Liver (tissue), 10 donors: ENCODE measurements at places on chromosomes 1 and 21. TPM values are rescaled to one million over a fixed set of nuclear protein-coding genes. Genes with fewer than 3 reads are reported as not detected.
A peak's percentile ranks its signal among the peaks of the same experiment; 100 is the strongest.

DNA sequence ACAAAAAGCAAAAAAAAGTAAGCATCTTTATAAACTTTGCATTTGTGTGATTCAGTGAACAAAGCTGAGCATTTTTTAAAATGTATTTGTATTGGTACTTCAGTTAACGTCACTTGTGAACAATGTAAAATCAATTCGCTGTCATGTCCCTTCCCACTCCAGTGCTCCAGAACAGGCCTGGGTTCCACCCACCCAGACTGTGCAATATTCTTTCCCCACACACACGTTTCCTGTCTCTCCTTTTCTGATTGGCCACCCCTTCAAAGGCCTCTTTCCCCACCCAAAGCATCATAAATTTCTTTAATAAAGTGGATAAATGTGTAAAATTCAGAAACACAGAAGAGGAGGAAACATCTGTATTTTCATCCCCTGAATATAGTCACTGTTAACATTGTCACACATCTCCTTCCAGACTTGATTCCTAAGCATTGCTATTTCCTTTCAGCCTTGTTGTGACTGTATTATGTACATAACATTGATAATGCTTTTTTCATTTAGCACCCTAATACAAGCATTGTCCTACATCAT is 12.0 kb downstream of the CLEC20A start:
- DNase-seq, result no peak

PHACTR4 gene
- polyA plus RNA-seq, result 10.3 TPM

DNA sequence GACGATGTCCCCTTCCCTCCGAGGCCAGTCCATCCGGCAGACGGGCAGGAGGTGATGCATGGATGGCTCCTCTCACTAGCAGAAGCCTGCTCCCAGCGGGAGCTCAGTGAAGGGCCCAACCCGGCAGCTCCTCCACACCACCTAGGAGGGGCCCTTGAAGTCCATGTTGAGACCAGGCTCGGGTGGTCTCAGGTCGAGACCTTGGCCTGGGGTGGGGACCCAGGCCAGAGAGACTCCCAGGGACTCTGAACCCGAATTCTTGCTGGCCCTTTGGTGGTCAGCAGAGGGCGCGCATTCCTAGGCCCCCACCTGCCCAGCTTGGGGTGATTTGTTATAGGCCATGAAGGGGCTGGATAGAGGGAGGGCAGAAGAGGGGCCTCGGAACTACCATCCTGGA is 642 bp upstream of the NT5C1A start:
- DNase-seq, result no peak

CFHR5 gene
- polyA plus RNA-seq, result 18.0 TPM

DNA sequence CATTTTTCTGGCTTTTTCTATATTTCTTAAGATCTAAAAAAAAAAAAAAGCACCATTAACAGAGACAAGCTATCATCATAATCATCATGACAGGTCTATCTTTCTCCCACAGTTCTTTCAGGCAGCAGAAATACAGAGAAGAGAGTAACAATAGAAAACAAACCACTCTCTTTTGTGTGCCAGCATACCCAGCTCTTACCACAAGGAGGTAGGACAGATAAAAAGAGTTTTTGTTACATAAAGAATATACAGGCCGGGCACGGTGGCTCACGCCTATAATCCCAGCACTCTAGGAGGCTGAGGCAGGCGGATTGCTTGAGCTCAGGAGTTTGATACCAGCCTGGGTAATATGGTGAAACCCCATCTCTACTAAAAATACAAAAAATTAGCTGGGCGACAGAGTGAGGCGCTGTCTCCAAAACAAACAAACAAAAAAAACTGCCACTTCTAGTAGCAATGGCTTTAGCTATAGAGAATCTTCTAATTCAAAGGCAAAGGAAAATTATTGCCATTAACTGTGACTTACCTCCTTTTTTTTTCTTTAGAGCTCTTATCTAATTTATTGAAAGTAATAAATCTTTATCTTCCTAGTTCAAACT is 39.7 kb downstream of the ANKRD13C start:
- DNase-seq, result no peak

DNA sequence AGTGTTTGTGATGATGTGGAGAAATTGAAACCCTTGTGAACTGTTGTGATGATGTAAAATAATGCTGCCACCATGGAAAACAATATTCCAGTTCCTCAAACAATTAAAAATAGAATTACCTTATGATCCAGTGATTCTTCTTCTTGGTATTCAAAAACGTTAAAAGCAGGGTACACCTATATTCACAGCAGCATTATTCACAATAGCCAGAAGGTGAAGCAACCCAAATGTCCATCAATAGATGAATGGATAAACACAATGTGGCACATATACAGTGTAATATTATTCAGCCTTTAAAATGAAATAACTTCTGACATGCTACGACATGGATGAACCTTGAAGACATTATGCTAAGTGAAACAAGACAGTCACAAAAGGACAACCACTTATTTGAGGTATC is 59.2 kb downstream of the LYPLAL1 start:
- DNase-seq, result no peak

DNA sequence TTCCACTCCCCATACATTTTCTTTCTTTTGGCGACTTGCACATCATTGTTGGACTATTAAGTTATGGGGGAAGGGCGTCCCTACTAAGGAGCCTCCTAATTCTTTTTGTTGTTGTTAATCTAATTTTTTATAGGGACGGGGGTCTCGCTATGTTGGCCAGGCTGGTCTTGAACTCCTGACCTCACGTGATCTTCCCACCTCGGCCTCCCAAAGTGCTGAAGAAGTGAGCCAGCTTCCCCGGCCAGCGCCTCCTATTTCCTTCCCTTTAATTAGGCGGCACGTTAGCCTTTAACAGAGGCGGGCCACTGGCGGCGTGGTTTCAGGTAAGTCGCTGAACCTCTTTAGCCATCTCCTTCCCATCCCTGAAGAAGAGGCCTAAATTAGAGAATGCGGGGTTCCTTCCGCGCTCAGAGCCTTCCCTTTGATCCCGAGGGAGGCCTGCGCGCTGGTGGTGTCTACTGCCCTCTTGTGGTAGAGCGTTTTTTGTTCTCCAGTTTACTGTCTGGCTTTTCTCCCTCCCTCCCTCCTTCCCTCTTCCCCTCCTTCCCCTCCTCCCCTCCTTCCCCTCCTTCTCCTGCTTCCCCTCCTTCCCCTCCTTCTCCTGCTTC is 38.1 kb downstream of the TNFRSF9 start:
- peak; percentile 45 for DNase-seq

DNA sequence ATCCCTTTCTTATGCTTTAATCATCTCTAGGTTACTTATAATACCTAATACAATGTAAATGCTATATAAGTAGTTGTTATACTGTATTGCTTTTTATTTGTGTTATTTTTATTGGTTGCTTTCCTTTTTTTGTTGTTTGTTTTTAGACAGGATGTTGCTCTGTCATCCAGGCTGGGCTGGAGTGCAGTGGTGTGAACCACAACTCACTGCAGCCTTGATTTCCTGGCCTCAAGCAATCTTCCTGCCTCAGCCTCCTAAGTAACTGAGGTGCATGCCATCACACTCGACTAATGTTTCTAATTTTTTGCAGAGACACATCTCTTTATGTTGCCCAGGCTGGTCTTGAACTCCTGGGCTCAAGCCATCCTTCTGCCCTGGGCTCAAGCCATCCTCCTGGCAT is 26.9 kb downstream of the KRTAP19-8 start:
- DNase-seq, result no peak

DNA sequence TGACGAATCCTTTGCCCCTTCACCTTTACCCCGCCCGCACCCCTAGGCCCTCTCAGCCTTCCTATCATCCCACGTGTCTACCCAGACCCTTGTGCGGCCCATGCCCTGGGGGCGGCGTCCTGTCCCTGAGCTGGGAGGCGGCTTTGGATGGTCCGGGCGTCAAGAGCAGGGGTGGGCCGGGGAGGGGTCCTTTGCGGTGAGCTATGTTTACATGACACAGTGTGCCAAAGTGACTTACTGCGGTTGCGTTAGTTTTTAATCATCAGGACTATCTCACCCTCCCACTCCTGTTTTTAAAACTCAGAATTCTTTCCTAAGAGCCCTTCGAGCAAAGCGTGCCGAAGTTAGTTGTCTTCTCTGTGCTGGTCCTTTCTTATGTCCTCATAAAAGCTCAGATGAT is 144.6 kb downstream of the PGBD5 start:
- DNase-seq, result no peak

SPRR2F gene
- not detected for polyA plus RNA-seq

DNA sequence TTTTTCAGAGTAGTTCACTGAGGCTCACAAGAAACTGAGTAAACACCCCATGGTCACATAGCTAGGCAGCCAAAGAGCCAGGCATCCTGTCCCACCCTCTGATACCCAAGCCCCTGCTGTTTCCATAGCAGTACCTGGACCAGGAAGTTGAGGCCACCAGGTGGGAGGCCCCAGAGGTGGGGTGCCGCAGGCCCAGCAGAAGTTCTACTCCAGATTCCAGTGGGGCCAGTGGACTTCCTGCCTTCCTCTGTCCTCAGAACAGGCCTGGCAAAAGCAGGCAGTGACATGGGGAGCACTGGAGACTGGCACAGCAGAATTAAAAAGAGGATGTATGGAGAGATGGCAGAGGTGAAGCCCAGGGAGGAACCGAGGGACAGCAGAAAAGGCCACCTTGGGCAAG is 19.0 kb downstream of the FOXO6 start:
- DNase-seq, result no peak

- no peak for DNase-seq
Measured at GRCh38 chr1:36994294-36994693, 40.0 kb downstream of the GRIK3 start.

LEMD1 gene
- not detected for polyA plus RNA-seq

PKLR gene
- 10.4 TPM for polyA plus RNA-seq

TMPRSS15 gene
- polyA plus RNA-seq, result not detected

DNA sequence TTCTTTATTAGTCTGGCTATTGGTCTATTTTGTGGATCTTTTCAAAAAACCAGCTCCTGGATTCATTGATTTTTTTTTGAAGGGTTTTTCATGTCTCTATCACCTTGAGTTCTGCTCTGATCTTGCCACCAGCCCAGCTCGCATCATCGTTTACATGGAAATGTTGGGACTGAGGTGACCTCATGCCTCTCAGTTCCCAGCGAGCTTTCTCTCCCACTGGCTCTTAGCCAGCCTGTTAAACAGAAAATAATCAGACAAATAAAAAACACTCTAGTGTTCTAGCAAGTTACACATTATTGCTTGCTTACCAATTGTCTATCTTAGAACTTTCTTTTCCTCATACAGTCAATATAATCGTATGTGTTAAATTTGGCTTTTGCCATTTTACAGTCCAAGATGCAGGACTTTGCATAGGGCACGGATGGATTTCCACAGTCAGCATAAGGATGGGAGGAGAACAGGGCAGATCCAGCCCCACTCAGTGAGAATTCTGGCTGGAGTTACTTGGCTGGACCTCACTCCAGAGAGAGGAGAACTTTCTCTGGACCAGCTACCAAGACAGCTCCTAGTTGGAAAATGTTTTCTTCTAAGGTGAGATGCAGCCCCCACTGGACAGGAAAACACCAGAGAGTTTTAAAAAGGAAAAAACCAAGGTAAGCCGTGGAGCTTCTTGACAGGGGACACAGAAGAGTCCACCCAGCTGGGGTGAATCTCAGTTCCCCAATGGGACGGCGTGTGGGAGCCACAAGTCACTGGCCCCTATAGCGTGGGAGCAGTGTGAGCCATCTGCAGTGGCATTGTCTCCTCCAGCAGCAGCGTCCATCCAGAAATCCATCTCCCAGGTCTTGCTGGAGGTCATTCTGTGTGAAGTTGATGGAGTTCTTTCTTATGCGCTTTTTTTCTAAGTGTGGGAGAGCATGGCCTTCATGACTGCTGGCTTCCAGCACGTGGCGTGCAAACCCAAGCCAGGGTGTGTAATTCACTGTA is 17.6 kb downstream of the PGBD2 start:
- no peak for DNase-seq

DNA sequence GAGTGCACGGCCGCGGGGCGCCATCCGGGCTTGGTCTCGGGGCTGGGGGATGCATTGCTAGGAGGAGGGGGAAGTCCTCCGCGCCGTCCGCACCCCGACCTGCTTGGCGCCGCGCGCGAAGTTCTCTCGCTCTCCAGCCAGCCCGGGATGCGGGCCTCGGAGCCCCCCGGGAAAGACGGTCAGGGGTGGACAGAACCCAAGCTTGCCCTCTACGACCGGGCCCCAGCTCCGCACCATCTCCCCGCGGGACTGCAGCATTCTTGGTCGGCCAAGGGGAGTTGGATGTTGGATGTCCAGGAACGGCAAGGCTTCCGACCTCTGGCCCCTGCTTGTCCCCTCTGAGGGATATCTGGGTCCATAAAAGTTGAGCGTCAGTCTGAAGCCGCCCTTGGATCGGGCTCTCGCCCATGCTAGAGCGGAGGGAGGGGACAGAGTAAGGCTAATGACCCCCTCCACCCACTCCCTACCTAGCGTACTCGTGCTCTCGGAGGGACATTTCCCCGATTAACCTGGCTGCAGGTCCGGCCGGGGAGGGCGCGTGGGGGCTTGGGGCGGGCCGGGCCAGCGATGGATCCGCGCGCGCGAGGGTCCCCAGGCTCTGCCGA is 522 bp downstream of the DISP3 start:
- DNase-seq, result no peak

DNA sequence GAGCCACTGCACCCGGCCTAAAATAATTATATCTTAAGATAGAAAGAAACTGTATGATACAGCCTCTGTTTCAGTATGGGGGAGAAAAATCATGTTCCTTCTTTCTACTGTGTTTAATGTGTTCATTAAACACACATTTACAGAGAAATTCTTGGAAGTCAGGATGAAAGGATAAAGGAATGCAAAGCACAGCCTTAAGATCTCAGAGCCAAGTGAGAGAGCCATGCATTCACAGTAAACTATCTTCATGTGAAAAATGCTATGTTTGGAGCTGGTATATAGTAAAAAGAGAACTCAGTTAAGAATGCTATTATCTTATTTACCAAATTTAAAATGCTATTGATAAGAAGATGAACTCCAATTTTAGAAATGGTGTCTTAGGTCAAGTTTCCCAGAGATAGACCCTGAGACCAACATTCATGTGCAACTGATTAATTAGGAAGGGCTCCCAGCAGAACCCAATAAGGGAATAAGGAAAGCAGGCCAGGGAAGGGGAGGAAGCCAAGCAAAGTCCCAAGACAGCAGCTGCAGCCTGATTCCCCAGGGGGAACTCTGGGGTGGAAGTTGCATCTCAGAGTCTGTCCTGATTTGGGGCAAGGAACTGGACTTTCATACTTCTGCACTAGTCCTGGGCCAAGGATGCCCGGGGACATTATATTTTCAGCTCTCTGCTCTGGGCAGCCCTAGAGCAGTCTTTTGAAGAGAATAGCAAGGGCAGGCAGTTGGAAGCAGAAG is 130.0 kb upstream of the ZNF648 start:
- DNase-seq, result no peak

- no peak for DNase-seq
Measured at GRCh38 chr1:78360584-78360983, 130.2 kb upstream of the PTGFR start.

GRCh38 chr1:41891199-41891896 is 27.4 kb downstream of the HIVEP3 start:
- no peak for DNase-seq
